Activated naive CD4-positive, alpha-beta T cell treated with Interleukin-2 at 50 U/mL for 16 hours (primary cell): ENCODE measurements at places on chromosomes 3 and 15.
A peak's percentile ranks its signal among the peaks of the same experiment; 100 is the strongest.

DNA sequence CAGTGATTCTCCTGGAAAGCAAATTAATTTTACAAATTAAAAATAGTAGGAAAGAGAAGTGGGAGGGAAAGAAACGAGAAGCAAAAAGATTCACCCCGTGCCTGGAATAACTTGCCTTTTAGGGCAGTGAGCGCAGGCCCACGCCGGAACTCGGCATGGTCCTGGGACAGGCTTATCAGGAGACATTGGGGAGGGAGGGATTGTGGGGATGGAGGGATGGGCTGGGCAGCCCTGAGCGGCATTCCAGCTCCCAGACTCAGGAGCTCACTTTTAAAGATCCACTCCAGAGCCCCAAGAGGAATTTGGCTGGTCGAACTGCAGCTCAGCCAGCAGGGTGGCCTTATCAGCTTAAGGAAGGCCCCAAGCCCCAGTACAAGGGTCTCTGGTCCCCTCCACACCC lies 117.9 kb downstream of the ADCY5 start:
- DNase-seq: no peak

DNA sequence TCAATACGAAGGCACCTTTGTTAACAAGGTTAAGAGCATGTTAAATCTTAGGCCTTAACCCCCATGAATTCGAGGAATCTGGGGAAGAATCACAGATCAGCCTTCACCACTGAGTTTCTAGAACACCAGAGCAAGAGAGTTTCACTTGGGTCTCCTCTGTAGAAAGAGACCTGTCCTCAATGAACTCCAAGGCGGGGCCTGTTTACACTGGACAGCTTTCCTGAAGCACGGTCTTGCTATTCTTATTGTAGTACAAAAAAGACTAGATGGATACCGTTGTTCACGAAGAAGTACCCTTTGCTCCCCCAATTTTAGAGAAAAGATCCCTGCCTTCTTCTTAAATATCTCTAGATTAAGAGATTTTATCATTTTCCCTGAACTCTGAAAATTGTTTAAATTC lies 64.9 kb downstream of the USF3 start:
- no peak for DNase-seq

DNA sequence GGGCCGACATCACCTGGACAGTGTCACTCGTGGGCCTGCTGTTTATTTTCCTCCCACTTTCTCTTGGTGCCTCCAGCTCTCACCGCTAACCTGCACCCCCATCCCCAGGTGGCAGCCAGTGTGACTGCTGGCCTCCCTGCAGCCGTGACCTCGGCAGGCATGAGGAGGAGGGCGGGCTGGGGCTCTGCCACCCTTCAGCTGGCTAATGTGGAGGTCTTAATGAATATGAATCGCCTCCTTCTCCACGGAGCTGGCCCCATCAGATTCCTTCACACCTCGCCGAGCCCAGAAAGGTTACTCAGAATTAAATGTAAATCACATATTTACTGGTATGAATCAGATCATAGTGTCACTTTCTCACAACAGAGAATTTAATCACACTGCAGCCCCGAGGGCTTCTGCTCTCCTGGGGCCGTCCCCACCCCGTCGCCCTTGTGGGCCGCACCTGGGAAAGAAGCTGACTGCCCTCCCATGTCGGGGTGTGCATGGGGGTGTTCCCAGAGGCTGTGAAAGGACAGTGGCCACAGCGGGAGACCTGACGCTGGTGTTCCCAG lies 171.1 kb upstream of the TLE3 start:
- DNase-seq: no peak

DNA sequence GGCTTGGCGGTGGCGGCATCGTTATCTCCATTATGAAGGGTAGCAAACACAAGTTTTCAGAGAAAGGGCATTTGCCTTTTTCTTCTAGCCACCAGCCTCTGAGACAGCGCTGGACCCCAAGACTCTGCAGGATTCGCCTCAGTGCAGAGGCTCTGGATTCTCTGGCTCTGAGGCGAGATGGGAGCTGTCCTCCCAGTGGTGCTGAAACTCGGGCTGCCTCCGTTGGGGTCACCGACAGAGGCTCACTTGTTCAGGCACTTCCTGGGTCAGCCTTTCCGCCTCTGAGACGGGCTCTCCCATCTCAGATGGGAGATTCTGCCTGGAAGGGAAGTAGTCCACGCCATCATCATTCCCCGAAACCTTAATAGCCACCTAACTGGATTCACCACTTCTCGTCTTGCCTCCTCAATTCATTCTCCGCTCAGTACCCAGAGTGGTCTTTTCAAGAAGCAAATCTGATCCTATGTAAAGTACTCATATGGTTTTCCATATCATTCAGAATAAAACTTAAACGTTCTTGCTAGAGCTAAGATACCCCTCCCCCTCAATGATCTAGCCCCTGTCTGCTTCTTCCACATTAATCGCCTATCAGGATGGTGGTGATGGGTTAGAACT lies 76.9 kb downstream of the RHCG start:
- DNase-seq: peak; percentile 40

GRCh38 chr3:191356631-191357439 lies 26.5 kb upstream of the UTS2B start:
- DNase-seq: no peak

- DNase-seq: no peak
These were observed 93.3 kb downstream of the TRIM42 start for GRCh38 chr3:140770977-140771667.

- DNase-seq: no peak
These were observed 34.9 kb upstream of the GAP43 start for GRCh38 chr3:115588201-115589115.

GRCh38 chr15:94937242-94937641 lies 705.9 kb downstream of the MCTP2 start:
- DNase-seq: no peak

DNA sequence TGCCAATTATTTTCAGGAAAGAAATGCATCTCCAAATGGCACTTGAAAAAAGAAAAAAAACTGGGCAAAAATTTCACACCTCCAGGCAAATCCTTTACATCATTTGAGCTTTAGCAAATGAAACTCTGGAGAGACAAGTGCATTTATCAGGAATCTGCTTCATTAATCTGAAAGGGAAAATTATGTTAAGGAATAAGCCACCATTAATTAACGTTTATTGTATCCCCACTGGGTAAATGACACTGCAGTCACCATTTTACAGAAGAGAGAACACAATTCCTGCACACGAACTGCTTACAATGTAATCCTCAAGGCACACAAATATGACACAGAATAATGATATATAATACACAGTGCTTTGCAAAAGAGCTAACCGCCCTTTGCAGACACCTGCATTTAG lies 217.3 kb downstream of the OSBPL10 start:
- no peak for DNase-seq

DNA sequence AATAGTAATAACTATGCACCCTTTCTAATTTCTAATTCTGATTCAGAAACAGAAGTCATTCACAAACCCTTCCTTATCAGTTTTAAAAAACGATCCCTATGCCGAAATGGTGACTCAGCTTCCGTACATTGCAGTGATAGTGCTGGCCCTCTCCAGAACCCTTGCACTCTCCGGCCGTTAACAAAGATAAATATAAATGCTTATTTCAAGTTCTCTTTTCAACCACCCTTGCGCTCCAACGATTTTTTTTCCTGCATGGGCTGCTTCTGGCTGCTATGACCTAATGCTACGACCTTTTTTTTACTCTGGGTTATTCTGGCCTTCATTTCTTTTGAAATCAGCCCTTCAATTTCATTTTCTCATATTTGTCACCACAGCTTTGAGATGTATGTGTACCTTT lies 646.2 kb downstream of the NTRK3 start:
- no peak for DNase-seq

- DNase-seq: no peak
These were observed 44.0 kb upstream of the ETV5 start for GRCh38 chr3:186152889-186153292.

- DNase-seq: no peak
These were observed 72.7 kb downstream of the CMTM8 start for GRCh38 chr3:32310918-32311839.

GRCh38 chr15:91468871-91469580 lies 369.0 kb downstream of the SV2B start:
- peak; percentile 17 for DNase-seq

- no peak for DNase-seq
These were observed 18.9 kb downstream of the SRGAP3 start for GRCh38 chr3:9230596-9230995.

GRCh38 chr3:65406470-65406869 lies 632.2 kb downstream of the MAGI1 start:
- DNase-seq: no peak

- no peak for DNase-seq
These were observed 593.8 kb upstream of the GBE1 start for GRCh38 chr3:82355228-82355627.

DNA sequence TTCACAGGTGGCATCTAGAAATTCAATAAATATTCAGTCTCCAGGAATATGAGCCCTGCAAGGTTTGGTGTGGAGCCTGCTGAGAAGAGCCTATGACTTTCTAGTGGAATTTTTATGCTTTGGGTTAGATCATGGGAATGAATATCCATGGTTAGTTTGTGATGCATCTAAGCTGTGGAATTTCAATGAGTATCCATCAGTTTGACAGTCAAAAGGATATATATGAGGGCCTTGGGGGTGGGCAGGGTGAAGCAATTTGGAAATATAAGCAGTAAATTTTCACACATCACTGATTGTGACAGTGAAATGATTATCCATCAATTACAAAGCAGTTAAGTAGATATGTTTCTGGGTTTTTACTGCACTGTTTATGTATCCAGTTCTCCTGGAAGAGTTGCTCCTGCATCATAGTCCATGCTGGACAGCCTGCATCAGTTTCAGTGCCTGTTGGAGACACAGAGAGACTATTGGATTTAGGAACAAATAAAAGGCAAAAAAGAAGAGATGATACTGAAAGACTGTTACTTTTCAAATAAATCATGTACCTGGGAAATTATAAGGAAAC lies 530.8 kb downstream of the MFSD1 start:
- DNase-seq: no peak

GRCh38 chr3:52931889-52932288 lies 34.5 kb upstream of the STIMATE start:
- no peak for DNase-seq

GRCh38 chr3:53820756-53821580 lies 25.3 kb downstream of the CHDH start:
- no peak for DNase-seq

- no peak for DNase-seq
These were observed 47.4 kb upstream of the TPM1 start for GRCh38 chr15:62994975-62995681.

GRCh38 chr3:20111836-20112235 lies 71.6 kb downstream of the KAT2B start:
- no peak for DNase-seq

- DNase-seq: no peak
These were observed 28.9 kb downstream of the RARB start for GRCh38 chr3:25456723-25457670.

DNA sequence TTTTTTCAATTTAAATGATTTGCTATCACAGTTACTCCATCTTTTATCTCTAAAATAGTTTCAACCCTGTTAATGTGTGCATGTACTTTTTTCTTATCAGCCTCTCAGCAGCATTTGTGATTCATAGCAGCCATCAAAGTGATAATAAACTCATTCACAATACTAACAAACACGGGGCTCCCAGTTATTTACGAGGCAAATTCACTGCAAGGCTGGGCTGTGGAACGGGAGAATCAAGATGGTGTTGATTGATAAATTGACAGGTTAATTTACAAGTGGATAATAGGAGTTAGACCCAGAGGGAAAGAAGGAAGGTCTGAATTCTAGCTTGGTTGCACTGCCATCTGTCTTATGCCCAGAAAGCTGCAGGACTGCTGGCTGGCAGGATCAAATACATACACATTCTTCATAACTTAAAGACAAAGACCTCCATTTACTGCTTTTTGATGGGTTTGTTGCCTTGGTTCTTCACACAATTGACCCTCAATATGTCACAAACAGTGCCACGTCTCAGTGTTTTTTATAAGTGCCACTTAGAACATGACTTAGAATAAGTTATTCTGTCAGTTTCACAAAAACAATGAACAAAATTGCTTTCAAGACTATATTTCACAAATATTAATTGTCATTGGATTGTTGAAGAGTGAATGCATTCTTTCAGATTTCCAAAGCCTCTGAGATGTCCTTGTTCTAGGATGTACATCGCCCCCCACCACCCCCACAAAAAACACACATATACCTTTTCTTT lies 562.8 kb downstream of the NR2F2 start:
- no peak for DNase-seq

DNA sequence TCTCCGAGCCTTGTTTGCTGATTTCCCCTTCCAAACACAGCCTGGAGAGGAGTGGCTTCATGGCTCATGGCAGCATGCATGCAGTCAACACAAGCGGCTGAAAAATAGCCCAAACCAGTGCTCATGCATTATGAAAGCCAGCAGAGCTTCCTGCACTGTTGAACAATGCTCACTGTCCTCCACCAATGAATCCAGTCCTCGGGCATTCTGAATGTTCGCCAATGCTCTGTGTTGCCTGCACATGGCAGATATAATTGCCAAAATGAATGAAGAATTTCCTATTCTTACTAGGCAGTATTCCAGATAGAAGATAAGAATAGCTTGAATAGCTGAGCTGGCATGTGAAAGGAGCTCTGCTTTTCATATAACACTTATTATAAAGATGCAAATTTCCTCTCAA lies 252.7 kb downstream of the ROBO1 start:
- DNase-seq: no peak

DNA sequence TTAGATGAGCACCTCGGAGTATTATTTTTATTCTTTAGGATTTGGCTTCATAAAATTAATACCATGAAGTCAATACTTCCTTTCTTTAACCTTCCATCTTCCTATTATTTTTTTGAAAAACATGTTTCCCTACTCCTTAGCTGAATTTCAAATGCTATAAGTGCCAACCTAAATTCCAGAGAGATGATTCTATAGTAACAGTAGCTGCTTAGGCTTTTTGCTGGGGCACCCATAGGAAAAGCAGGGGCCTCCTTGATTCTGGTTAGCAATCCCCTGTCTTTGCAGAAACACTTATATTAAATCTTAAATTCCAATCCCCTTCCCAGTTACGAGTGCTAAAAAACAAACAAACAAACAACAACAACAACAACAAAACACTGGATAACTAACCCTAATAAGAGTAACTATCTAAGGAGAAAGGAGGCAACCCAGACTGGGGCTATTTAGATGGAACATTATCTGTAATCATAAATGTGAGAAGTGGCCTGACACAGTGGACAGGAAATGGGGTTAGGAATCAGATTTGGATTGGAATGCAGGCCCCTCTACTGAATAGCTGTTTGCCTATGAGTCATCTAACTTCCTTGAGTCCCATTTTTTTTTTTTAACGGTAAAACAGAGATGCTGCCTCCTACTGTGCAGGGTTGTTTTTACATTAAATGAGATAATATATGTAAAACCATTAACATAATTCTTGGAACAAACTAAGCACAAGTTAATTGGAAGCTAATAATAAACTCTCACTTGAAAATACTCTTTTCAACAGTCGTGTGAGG lies 148.1 kb downstream of the WDR72 start:
- no peak for DNase-seq

DNA sequence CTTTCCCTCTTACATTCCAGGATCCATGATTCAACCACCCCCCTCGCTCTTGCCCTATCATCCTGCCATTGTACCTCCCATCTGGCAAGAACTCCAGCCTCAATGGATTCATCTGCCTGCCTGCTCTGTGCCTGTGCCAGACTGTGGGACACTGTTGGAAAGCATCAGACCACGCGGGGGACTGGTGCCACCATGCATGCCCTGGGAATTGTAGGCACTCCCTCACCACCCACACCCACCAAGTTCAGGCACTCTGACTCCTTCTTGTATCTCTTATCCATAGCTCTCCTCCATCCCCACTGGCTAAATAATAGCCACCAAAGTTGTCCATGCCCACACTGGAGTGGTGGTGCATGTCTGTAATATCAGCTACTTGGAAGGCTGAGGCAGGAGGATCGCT lies 143.8 kb downstream of the TPRA1 start:
- DNase-seq: no peak
